ENCODE measurements at places on chromosomes 5 and 9.

GRCh38 chr9:87607859-87608258 is 110.2 kb downstream of the DAPK1 start:
- no peak for DNase-seq

DNA sequence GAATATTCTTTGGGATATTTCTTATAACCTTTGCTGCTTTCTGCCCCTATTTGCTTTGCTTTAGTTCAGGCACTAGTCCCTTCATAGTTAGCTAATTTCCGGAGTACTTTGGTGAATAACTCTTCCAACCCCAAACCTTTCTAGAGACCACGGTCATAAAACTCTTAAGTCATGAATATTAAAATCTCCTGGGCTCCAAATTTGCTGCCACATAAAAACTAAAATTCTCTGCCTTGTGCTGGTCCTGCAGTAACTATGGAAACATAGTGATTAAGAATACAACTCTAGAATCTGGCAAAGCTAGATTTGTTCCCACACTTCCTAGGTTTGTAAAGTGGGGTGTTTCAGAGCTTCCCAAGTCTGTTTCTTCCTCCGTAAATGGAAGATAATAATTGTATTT is 10.0 kb upstream of the ACTBL2 start:
- no peak for DNase-seq

GRCh38 chr5:144142139-144142823 is 28.2 kb downstream of the YIPF5 start:
- DNase-seq: peak; percentile 16

DNA sequence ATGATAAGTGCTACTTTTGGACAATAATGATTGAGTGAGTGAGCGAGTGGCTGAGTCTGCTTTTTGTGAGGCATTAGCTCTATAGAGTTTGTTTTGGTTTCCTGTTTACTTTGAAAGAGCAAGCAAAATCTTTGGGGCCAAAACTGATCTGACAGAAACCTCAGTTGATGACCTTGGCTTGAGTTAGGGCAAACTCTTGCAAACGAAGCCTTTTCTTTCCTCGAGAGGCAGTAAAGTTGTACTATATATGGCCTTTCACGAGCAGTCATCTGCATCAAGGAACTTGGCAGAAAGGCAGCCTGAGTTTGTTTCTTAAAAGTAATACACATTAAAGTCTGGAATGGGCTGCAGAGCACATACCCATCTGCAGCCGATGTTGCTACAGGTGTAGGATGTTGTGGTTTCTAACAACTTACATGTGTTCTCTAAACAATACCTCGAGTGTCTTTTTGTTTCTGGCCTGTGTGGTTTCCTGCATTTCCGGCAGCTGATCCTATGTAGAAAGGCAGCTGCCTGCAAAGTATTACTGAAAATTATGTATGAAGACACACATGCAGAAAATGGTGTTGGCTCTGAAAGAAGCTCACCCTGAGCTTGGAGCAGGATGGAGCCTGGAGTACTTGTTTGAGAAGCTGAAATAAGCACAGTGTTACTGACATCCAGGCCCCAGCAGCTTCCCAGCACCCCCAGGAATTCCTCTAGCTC is 60.8 kb downstream of the FOXD1 start:
- no peak for DNase-seq

- no peak for DNase-seq
These were observed 71.8 kb downstream of the ADAMTSL1 start for GRCh38 chr9:18545636-18546360.

DNA sequence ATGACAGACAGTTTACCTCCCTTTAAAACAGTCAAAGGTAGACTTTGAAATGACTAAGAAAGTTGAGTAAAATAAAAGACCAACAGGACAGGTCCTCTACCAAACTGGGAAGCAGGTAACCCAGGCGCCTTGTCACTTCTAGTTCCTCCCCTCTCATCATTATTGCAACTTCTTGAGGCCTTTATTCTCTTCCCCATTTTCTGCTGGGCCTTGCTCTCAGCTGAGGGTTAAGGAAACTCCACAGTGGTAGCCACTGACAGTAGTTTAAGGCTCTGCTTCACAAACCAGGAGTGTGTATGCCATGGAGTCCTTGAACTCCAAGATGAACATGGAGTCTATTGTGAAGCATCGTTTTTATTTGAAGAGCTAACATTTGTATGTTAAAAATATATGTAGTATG is 36.9 kb upstream of the TCERG1 start:
- DNase-seq: no peak

GRCh38 chr9:99051851-99052250 is 53.1 kb upstream of the TGFBR1 start:
- no peak for DNase-seq

DNA sequence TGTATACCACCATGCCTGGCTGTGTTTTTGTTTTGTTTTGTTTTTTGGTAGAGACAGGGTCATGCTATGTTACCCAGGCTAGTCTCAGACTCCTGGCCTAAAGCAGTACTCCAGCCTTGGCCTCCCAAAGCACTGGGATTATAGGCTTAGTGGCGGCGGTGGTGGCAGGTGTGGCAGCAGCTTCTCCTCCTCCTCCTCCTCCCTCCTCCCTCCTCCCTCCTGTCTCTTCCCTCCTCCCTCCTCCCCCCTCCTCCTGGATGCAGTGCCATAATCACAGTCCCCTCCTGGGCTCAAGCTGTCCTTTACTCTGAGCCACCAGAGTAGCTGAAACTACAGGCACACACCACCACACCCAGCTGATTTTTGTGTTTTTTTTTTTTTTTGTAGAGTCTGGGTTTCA is 71.2 kb downstream of the UHRF2 start:
- no peak for DNase-seq

DNA sequence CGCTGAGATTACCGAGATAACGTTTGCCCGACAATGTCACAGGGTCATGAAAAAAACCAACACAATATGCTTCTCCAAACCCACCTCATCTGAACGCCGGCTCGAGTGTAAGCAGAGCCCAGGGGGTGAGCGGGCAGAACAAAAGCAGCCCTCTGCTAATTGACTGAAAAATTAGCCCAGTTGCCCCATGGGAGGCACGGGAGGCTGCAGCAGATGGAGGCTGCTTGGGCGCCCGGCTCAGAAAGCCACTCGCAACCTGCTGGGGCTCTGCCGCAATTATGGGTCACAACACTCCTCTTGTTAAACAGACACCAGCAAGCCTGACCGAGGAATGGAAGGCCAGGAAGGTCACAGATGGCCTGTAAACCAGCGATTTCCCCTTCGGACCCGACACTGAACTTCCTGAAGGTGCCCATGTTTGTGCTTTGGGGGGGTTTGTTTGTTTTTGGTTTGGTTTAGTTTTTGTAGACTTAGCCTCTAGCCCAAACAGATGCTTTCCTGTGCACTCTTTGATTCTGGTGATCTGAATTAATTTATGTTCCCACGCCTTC is 104.6 kb upstream of the IRX1 start:
- DNase-seq: no peak

DNA sequence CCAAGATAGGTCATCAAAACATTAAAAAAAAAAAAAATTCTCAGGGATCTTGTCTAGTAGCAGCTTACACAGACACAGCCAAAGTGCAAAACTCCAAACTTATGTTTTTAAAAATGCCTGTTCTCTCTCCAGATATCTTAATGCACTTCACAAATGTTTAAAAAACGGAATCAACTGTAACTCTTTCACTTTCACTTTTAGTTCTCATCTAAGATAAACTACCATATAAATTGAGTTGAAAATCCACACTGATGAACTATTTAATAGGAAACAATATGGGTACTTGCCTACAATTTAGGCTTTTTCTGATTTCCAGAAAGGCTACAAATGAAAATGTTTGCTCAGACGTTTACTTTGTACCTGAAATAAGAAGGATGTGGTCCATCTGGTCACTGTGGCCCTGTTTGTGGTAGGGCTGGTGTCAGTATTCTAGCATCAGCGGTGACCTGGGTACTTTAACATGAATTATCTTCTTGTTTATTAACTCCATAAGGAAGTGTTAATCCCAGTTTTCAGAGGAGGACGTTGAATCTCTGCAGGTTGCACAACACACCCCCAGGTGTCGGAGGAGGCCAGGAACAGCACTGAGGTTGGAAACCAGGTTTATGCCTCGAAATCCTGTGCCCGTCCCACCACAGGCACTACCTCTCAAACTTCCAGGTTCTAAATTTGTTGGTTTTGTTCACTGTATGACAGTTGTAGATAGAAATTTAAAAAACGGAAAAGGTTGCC is 13.3 kb upstream of the LPCAT1 start:
- DNase-seq: no peak

DNA sequence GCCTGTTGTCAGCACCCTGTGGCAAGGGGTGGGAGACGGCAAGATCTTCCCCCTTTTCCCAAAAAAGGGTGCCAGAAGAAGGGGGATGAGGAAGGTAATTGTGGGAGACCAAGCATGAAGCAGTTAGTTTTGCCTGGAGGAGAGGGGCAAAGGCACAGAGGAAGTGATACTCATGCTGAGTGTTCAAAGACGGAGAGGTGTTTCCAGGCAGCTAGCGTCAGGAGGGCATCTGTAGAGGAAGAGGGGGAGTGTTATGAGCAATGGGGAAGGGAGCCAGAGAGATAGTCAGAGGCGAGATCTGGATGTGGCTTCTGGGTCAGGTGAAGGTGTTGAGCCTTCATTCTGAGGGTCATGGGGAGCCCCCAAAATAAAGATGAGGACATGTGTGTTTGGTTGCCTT is 26.9 kb upstream of the ADAM19 start:
- no peak for DNase-seq

- DNase-seq: no peak
These were observed 32.6 kb downstream of the SPRY4 start for GRCh38 chr5:142292249-142292648.

GRCh38 chr5:110884005-110884404 is 145.2 kb downstream of the SLC25A46 start:
- DNase-seq: no peak

- DNase-seq: no peak
These were observed 106.4 kb downstream of the ZSWIM6 start for GRCh38 chr5:61438298-61438970.

DNA sequence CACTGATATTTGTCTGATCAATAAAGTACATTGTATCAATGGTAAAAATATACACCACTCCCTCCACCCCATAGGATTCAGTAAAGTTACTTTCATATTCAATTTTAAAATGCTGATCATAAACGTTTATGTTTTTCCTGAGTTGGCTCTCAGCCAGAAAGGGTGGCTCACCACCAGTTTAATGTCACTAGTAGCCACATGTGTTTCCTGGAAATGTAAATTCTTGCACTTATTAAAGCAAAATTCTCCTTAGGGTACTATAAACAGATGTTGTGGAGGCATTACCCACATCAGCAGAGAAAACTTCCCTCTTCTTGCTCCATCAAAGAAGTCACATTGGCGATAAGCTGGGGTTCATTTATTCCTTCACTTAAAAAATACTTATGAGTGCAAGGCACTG is 210.3 kb downstream of the SREK1 start:
- no peak for DNase-seq

DNA sequence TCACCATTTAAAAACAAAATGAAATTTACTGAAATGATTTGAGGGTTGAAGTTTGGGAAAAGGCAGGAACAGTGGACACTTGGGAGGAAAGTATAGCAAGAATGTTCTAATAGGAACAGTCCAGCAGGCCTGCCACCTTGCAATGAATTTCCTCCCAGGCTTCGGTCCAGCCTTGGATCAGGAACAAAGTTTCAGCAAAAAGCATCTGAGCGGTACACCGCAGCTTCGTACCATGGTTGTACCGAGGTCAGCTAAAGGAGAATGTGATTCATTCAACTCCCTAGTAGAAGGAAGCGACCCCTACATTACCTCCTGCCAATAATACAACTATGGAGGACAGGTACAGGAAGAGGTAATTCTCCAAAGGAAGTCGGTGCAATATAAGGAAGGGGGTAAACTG is 111.4 kb downstream of the ENC1 start:
- no peak for DNase-seq

DNA sequence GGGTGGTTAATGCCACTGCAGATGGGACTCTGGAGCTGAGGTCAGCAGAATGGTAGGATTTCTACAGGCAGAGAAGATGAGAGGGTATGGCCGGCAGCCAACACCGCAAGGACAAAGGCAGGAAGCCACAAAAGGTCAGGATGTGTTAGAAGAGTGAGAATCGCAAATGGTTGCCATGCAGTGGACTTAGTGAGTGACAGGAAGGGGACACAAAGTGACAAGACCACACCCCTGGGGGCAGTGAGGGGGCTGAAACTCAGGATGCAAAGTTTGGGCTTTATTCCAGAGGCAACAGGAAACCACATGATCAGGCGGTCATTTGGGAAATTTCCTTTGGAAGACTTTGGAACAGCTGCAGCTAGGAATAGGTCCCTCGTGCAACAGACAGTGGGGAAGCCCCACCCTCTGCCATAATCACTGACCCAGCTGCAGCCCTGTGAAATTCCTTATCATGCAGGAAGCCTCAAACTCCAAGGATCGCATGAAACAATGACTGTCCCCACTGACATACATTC is 14.2 kb upstream of the CCDC180 start:
- peak; percentile 21 for DNase-seq

GRCh38 chr9:120383611-120383998 is 196.4 kb downstream of the CDK5RAP2 start:
- no peak for DNase-seq

DNA sequence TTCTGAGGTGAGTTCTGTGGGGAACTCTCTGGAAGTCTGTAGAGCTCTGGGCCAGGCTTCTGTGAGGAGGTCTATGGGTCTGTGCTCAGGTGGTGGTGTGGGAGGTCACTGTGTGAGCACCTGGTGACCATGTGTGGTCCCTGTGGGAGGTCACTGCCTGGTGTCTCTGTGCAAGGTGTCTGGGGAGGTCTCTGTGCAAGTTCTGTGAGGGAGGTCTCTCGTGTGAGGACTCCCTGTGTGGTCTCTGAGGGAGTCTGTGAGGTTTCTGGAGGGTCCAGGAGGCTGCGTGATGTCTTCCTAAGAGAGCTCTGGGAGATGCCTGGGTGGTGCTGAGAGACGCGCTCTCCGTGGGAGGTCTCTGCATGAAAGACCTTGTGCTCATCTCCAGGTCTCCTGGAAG is 6.0 kb upstream of the SPATA31E1 start:
- no peak for DNase-seq

DNA sequence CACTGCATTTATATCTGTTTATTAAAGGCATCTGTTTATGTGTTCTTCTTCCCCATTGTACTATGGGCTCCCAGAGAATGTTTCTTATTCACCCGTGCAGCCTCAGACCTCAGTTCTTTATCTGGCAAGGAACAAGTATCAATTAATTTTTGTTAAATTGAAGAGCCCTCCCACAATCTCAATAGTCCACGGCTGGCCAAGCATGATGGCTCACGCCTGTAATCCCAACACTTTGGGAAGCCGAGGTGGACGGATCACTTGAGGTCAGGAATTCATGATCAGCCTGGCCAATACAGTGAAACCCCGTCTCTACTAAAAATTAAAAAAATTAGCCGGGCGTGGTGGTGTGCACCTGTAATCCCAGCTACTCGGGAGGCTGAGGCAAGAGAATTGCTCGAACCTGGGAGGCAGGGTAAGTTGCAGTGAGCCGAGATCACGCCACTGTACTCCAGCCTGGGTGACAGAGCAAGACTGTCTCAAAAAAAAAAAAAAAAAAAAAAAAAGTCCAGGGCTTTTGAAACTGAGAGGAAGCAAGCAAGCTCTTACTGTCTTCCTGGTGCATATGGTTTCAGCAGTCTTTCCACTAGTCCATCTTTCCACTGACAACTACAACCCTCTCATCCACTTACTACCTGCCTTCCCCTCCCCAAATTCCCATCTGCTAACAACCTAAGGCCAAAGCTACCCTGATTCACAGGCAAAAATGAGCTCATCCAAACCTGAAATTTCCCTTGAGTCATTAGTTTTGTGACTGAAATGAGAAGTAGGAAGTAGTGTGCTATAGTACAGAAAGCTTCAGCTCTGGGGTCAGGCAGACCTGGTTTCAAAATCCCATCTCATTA is 2.3 kb upstream of the HK3 start:
- no peak for DNase-seq

- no peak for DNase-seq
These were observed 111.5 kb upstream of the CCDC152 start for GRCh38 chr5:42645138-42645537.

- no peak for DNase-seq
These were observed 69.8 kb upstream of the RASEF start for GRCh38 chr9:83132768-83133167.

All from hepatic stellate cell (primary cell).